ENCODE measurements at places on chromosomes 3 and 15.

- no peak for DNase-seq
Measured at GRCh38 chr3:197810901-197811300, 19.8 kb downstream of the LRCH3 start.

DNA sequence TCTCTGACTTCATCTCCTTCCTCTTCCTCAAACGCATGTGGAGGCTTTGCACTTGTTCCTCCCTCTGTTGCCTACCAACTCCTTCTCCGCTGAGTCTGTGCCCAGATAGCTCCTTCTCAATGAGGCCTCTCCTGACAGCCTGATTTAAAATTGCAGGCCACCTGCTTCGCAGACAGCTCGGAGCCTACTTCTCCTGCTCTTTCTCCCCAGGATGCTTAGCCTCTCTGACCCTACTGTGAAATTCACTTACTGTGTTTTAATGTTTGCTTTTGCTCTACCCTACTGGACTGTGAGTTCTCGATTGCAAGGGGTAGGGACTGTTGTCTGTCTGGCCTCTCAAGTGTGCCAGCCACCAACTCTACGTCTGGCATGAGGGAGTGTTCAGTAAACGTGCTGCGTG is 83.4 kb downstream of the EEFSEC start:
- no peak for DNase-seq

GRCh38 chr3:16322189-16322588 is 57.2 kb downstream of the OXNAD1 start:
- DNase-seq = no peak

DNA sequence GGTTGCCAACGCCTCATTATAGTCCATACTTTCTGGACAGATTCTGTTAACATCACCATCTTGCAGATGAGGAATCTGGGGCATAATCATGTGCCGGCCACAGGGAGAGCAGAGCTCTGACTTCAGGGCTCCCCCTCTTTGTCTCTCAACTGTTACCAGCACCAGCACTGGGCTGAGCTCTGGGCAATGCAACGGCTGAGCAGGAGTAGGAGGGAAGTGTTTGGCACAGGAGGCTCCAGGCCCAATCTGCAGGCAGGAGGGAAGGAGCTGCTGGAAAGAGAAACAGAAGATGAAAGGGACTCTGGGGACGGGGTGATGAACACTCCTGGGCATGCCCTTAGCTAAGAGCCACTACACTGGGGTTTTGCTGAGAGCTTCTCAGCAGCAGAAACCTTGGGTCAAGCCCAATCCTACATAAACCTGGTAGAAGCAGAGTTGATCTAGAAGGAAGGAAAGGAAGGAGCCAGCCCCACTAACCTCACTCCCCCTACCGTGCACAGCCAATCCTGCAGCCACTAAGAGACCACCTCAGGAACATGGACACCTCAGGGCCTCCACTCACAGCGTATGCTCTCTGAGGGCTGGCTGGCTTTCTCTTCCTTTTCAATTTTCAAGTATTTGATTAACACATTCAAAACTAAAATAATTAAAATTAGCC is 73.1 kb upstream of the SPATA12 start:
- DNase-seq = no peak

All from A673 (cell line).